Hypothalamus (tissue), 51 donors: ENCODE measurements at places on chromosomes 13 and 19.

GRCh38 chr19:40768869-40769268 lies 6.5 kb upstream of the MIA start:
- DNase-seq, result no peak

DNA sequence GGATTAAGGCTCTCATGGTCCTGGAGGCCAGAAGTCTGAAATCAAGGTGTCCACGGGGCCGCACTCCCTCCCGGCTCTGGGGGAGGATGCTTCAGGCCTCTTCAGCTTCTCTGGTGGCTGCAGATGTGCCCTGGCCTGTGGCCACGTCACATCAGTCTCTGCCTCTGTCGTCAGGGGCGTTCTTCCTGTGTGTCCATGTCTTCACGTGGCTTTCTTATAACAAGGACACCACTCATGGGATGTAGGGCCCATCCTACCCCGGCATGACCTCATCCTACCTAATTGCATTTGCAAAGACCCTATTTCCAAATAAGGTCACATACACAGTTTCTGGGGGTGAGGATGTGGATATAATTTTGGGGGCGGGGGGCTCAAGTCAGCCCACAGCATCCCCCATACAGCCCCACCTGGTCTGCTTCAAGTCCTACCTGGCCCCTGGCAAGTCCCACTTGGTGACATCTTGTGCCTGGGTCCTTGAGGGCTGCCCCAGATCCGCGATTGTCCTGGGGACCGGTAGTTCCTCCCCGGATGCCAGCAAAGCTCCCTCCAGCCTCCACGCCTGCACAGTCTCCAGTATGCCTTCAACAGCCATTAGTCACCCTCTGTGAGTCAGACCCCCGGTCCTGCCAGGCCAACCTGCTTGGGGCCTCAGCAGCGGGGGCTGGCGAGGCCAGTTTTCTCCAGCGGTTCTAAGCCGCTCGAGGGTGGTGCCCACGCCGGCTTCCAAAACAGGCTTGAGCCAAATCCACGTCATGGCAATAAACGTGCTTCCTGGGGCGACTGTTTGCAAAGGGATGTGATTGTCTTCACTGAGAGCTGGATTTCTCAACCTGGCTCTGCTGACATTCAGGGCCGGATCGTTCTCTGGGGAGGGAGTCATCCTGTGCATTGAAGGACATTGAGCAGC lies 32.2 kb downstream of the MYO9B start:
- peak; percentile 17 for DNase-seq

DNA sequence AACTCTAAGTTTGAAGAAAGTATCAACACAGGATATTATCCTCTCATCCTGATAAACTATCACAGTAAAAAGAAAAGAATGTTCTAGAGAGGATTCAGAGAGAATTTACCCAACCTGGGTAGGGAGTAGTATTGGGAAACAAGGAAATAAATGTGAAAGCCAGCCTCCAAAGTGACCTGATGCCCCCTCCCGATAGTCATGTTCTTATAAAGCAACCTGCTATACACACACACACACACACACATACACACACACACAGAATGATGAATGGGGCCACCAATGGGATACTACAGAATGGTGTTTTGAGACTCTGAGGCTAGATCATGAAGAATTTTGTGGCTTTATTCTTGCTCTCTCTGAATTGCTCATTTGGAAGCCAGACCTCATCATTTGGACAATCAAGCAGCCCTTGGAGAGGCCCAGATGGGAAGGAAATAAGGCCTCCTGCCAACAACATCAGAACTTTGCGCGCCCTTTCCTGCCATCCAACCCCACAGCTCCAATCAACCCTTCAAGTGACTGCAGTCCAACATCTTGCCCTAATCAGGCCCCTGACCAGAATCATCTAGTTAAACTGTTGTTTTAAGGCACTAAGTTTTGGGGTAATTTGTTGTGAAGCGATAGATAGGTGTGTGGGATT lies 807.9 kb upstream of the ARGLU1 start:
- no peak for DNase-seq

GRCh38 chr19:55809381-55810058 lies 22.3 kb downstream of the NLRP11 start:
- peak; percentile 0 for DNase-seq

GRCh38 chr13:44278166-44278565 lies 95.5 kb upstream of the SERP2 start:
- DNase-seq, result no peak

DNA sequence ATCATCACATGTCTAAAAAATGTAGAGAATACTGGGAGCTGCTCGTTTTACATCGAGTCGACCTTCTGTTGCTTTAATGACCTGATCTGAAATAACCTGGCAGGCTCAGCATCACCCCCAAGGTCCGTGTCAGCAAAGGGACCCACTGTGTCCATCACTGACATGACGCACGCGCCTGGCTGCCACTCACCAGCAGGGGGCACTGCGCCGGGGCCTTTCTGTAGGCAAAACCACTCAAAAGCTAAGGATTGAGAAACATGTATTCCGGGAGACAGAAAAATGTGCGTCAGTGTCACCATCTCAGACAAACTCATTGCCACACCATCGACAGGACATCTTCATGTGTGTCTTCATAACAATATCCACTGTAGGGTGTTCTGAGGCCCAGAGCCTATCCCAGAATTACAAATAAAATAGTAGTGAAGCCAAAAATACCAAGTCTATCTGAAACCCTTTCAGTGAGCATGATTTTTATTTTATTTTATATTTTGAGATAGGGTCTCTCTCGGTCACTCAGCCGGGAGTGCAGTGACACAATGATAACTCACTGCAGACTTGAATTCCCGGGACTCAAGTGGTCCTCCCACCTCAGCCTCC lies 130.3 kb upstream of the LSM14A start:
- no peak for DNase-seq

GRCh38 chr19:10503002-10503789 lies at the start of gene KEAP1:
KEAP1 (minus strand) TSS chr19:10503356; CDS start chr19:10500033, 3,323 bp downstream.
- DNase-seq, result no peak

DNA sequence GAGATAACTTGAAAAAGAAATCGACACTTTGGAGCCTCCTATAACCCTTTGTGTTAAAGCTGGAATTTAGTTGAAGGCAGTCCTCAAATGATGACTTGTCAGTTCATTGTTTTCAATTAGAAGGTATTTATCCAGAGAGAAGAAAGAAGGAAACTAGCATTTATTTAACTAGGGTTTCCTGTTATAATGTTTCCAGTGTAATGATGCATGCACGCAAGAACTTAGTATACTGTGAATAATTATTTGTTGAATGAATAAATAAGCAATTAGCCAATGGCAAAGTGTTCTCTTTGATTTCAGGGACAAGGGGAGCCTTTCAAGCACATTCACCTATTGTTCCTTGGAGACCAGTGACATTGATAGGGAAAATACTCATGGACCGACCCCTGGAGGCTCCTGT lies 307.4 kb downstream of the KLF5 start:
- no peak for DNase-seq
